Right lung (tissue), 10 donors: ENCODE measurements at places on chromosomes 3 and 15. TPM values are rescaled to one million over a fixed set of nuclear protein-coding genes. Genes with fewer than 3 reads are reported as not detected.

Gene SENP7
- 105 TPM for polyA plus RNA-seq

Gene SKOR1
- 0.33 TPM for polyA plus RNA-seq

Gene CYP1A2
- polyA plus RNA-seq = 0.43 TPM

Gene NME9
- 5.6 TPM for polyA plus RNA-seq

Gene GOLGA6L4
- 29.6 TPM for polyA plus RNA-seq

Gene SLC51B
- polyA plus RNA-seq = 15.1 TPM

Gene GOLGA6A
- not detected for polyA plus RNA-seq

Gene PLD1
- 2.8 TPM for polyA plus RNA-seq

Gene PARP9
- polyA plus RNA-seq = 21.1 TPM

GRCh38 chr3:65288776-65289175, 601.0 kb upstream of the ADAMTS9 start:
- no peak for DNase-seq

- DNase-seq = no peak
Observed at GRCh38 chr3:161905520-161906132, 409.0 kb downstream of the OTOL1 start.

GRCh38 chr3:186268616-186269448, 93.2 kb downstream of the DGKG start:
- DNase-seq = no peak

- no peak for DNase-seq
Observed at GRCh38 chr15:100159436-100159835, 182.3 kb downstream of the ADAMTS17 start.

DNA sequence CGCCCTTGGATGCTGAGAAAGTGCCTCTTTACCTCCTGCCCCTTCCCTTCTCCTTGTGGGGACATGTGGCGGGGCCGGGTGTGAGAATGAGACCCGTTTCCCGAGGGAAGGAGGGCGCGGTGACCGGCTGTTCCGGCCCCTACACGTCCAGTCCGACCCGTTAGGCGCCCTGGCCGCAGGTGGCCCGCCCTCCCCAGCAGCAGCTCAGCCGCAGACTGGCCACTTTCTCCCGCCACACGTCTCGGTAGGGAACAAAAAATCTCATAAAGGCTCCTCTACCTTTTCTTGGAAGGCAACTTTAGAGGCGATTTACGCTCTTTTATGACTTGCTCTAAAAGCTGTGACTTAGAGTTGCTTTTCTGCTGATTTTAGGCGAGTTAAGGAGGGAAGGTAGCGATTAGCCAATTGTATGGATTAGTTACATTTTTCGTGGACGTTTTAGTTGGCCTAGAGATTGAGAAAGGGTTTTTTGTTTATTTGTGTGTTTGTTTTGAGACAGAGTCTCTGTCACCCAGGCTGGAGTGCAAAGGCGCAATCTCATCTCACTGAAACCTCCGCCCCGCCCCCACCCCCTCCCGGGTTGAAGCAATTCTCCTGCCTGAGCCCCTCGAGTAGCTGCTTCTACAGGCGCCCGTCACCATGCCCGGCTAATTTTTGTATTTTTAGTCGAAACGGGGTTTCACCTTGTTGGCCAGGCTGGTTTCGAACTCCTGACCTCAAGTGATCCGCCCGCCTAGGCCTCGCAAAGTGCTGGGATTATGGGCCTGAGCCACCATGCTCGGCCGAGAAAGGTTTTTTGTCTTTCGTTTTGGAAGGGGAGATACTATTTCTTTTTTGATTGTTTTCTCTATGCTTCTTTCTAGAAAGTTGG, 8.3 kb upstream of the PGPEP1L start:
- DNase-seq = no peak

DNA sequence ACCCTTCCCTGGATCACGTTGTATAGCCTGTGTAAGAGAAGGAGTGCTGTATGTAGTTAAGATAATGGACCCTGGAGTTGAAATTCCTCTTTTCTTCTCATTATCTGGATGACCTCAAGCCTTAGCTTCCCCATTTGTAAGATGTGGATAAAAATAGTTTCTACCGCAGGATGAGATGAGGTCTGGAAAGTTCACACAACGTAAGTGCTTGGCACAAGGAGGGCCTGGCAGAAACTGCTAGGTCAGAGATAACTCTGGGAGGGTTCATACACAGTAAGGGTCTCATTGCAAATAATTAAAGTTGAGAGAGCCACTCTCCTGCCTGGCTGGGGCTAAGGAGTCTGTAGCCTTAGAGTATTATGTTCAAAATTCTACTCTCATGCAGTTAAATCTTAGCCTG, 214.4 kb downstream of the LRTM1 start:
- DNase-seq = no peak

GRCh38 chr3:3714572-3714971, 84.7 kb upstream of the LRRN1 start:
- no peak for DNase-seq

DNA sequence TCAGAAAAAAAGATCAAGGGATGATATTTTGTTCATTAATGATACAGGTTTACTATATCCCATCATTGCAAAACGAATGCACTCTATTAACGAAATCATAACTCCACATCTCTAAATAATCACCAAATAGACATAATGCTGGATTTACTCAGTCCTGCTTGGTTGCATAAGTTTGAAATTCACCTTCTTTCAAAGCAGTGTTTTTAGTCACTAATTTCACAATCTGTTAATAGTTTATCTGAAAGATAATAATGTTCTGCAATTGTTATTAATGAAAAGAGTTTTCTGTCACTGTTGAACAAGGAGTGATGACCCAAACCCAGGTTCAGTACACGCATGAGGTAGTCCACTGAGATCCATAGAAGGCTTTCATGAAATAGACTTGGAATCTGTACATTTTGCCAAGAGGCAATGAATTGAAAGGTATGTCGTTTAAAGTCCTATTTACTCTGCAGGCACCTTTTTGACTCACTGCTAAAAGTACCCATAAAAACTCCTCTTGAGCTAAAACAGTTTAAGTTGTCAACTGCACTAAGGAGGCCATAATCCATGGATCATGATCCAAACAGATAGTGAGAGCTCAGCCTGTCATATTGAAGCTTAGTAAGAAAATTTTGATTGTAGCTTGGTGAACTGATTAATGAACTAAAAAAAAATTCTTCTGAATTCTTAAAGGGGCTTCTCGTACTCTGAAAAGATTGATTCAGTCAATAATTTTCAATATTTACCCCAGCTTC, 75.6 kb upstream of the MBNL1 start:
- DNase-seq = no peak

DNA sequence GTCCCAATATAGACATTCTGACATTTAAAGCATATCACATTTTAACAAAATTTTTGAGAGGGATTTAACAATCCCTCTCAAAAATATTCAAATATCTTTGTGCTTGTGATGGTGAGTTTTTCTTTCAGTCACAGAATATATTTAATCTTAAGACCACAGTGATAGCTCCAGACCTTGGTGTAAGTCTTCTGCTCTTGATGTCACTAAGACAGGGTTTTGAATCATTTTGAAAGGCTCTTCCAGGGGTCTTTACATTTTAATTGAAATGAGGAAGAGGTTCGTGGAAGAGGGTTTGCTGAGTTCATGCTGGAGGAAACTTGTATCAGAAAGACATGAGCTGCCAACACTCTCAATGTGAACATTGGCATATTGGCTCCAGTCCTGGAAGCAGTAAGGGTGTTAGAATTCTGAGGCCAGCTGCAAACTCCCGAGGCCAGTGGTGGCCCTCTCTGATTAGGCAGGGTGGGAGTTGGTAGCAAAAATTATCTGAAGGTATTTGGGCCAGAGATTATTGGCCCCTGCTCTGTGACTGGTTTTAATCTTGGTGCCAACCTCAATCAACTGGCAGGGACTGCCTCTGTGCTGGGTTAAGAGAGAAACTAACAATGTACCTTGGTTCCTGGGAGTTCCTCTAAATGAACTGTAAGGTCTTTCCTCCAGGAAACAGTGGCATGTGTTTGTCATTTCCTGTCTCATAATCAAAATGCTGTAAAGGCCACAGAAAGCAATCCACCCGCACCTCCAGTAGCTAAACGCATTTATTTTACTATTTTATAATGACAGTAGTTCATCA, 5.3 kb downstream of the POU1F1 start:
- no peak for DNase-seq

DNA sequence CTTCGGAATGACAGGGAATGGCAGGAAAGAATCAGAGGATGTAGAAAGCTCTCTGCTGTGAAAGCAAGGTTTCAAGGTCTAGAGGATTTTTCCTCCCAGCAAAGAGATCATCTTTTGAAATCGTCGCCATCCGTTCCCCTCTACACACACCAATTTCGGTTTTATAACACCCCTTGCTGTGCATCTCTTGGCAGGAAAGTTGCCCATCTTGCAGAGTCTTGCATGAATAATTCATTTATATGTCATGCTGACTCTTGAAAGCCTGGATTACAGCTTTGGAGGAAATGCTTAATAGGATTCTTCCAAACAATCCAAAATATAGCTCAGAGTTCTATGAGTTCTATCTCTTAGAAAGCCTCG, 262.7 kb downstream of the CHL1 start:
- no peak for DNase-seq

DNA sequence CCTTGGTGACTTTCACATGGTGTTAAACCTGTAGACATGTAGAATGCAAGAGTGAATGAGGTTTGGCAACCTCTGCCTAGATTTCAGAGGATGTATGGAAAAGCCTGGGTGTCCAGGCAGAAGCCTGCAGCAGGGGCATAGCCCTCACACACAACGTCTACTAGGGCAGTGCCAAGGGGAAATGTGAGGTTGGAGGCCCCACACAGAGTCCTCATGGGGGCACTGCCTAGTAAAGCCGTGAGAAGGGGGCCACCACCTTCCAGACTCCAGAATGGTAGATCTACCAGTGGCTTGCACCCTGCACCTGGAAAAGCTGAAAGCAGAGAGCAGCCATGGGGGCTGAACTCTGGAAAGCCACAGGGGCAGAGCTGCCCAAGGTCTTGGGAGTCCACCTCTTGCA, 241.2 kb downstream of the KLF13 start:
- DNase-seq = no peak

DNA sequence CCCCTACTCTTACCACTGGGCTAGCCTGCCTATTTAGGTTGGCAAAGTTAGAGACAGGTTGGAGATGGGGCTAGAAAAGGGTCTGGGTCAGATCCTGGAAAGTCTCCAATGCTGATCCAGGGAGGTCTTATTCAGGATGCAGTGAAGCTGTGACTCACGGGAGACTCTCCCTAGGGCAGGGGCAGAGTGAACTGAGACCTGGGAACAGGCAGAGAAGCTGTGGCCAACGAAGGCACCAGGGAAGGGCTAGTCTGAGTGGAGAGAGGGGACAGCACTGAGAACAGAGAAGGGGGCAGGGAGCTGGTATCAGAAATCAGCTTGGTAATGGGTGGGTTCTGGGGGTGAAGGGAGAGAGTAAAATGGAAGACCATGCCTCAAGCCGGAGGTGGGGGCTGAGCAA, 2.2 kb downstream of the LTF start:
- DNase-seq = no peak

DNA sequence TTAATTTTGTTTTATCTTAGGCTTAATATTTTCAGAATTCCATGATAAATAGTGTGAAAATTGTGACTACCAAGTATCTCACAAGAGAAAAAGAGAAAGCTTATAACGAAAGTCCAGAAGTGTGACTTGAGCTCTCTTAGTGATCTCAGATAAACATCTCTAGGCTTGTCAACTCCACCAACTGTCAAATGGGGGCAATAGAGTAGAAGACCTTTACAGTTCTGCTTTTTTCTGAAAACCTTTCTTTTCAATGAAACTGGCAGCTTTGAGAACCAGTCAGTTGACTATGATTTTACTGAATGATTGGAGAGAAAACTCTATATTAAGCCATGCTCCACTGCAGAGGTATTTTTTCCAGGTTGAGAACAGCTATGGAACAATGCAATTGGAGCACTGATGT, 119.2 kb upstream of the TP63 start:
- DNase-seq = no peak

DNA sequence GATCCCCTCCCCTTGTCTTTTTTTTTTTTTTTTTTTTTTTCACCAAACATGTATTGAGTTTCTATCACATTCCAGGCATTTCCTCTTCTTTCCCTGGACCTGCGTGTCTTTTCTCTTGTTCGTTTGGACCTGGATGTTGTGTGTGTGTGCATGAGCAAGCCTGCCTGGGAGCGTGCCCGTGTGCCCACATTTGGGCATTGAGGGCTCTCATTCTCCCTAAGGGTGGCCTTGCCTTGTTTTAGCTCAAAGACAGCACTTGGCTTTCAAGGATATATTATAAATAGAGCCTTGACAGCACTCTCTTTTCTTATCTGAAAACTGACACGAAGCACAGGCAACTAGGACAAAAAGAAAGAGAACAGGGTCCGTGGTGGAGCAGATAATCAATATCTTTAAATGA, 39.0 kb upstream of the SLC25A26 start:
- no peak for DNase-seq

DNA sequence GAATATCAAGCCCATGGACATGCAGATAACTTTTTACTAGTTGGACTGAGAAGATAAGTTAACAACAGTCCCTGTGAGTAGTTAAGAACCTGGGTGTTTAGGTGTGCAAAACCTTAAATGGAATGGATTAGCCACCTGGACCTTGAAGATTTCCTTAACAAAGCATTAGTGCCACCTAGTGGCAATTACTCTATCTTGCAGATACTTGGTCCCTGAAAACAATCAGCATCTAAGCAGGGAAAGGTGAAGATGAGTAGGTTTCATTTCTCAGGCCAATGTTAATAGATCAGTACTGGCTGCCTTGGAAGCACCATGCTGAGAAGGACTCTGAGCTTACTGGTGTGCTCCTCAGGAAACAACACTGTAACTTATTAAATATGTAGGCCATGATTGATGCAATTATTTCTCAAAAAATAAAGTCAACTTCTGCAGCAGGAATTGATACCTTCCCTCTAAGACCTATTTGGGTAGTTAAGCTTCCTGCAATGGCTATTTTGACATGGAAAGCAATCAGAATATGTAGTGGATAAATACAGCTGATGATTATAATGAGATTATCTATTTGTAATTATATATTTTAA, 329.4 kb downstream of the TBC1D5 start:
- no peak for DNase-seq

DNA sequence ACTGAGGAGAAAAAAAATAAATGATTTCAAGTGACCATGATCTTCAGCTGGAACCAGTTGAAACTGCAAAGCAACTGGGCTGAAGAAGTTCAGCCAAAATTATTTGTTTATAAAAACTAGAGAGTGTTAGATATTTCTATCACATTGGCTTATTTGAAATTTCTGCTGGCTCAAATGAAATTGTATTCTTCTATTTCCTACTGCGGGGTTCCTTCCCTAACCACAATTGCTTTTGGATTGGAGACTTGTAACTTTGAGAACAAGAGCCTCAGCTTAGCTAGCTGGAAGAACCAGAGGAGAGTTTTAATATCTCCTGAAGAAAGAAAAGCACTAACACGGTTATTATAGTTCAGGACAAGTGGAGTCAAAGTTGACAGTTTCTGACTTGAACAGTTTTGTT, 31.1 kb downstream of the AGTR1 start:
- no peak for DNase-seq

GRCh38 chr15:71288348-71288955, 173.2 kb downstream of the THSD4 start:
- DNase-seq = no peak
